Left ventricle myocardium superior (tissue), 1 donor: ENCODE measurements at places on chromosomes 7 and 10. TPM values are rescaled to one million over a fixed set of nuclear protein-coding genes. Genes with fewer than 3 reads are reported as not detected.
A peak's percentile ranks its signal among the peaks of the same experiment; 100 is the strongest.

DNA sequence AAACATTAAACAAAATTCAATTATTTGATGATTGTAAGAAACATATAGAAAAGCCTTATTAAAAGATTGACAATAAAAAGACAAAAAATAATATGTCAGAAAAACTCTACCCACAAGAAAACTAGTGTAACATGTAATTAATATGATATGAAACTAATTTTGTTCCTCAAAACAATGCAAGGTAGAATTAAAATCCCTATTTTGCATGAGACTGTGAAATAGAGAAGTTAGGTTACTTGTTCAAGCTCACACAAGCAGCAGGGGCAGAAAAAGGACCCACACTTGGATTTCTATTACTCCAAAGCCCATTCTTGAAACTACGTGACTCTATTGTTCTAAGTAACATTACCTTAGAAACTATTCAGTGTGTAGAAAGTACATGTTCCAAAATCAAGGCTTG is 96.4 kb downstream of the KCNMA1 start:
- no peak for DNase-seq

DNA sequence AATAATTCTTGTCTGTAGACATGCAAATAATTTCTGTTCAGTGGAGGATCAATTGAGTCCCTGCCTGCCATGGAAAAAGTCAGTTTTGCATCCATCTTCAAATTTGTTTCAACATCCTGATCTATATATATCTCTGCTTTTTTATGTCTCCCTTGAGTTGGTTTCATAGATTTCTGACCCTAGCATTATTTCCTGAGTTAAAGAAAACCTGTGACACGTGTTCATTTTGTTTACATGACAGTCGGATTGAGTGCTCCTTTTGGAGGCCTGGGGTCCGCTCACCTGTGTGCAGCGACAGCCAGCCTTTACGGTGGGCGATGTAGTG is 674 bp downstream of the MRPS24 start:
- DNase-seq, result no peak

DNA sequence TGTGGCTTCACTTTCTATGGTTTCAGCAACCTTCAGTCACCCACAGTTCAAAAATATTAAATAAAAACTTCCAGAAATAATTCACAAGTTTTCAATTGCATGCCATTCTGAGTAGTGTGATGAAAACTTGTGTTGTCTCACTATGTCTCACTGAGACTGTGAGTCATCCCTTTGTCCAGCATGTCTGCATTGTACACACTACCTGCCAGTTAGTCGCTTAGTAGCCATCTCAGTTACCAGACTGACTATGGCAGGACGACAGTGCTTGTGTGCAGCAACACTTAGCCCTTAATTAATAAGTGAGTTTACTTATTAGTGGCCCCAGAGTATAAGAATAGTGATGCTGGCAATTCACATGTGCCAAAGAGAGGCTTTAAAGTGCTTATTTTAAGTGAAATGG is 22.5 kb downstream of the CCDC186 start:
- no peak for DNase-seq

DNA sequence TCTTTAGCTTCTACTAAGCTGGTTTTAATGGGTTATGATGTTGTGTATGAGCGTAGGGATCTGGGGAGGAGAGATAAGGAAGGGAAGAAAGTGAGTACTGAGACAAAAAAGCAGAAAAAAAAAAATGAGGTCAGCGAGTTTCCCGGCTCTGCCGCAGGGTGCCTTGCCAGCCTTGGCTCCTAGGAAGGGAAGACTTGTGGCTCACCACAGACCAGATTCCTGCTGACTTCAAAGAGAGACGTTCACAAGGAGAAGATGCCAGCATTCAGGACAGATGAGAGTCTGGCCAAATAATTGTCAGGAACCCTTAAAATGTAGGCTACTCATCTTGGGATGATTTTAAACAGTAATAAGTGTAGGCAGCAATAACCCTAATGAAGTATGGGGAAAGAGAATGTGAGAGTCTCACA is 11.4 kb upstream of the FAS start:
- DNase-seq, result peak; percentile 56

DNA sequence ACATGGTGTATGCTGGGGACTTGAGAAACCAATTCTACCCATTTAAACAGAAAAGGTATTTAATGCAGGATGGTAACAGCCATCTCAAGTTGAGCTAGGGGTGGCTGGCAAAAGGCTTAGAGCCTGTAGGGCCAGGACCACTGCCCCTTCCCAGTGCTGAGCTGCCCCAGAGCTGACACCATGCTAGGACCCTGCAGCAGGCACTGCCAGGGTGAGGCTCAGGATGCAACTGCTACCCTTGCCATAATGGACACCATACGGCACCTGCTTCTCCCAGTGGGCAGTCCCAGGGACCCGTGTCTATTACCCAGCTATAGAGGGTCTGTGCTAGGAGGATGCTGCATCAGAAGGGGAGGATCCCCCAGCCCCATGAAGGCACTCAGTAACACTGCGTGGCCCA is 160.7 kb upstream of the ADCY1 start:
- DNase-seq, result no peak

- no peak for DNase-seq
Measured at GRCh38 chr10:128191847-128192246, 65.6 kb upstream of the MKI67 start.

- DNase-seq, result no peak
Measured at GRCh38 chr10:128061306-128062300, 64.6 kb downstream of the MKI67 start.

- DNase-seq, result peak; percentile 83
Measured at GRCh38 chr10:96642973-96643372, 56.2 kb upstream of the TM9SF3 start.

DNA sequence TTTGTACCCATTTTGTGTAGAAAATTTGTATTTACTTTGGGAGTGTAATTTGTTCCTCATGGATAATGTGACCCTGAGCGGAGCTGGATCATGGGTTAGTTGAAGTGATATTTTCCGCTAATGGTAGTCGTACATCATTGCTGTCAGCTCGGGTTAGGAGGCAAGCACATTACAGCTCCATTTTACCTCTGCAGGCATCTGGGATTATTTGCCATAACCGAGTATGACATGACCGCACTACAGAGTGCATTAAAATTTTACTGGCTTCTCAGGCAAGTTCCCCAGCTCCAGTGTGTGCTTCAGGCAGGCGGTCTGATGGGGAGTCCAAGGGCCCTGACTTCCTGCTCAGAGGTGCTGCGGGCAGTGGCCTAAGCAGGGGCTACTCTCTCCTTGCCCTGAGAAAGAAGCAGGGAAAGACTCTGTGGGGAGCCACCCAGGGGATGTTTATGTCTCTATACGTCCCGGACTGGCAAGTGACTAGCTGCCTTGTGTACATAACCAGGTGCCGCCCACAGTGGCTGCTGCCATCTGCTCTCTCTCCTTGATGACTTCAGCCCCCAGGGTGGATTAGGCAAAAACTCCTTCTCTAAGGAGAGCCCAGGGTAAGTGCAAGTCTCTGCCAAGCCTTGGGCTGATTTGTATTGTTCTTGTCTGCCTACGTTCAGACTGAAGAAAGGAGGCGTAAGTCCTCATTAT is 685.3 kb upstream of the GALNT17 start:
- DNase-seq, result no peak

DNA sequence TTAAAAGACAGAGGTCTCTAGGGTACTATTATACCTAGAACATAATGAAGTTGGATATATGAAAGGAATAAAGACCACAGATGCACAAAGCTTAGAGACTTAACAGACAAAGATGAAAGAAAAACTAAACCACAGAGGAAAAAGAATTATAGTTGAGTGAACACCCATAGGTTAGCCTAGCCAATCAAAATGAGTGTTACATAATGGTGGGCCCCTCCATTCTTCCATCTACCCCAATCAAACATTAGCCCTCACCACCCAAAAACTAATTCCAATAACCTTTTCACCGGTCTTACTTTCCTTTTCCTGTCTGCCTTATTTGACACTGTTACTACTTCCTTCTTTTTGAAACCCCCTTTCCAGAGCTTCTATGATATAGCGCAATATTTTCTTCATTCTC is 130.1 kb downstream of the ELMO1 start:
- DNase-seq, result no peak

DNA sequence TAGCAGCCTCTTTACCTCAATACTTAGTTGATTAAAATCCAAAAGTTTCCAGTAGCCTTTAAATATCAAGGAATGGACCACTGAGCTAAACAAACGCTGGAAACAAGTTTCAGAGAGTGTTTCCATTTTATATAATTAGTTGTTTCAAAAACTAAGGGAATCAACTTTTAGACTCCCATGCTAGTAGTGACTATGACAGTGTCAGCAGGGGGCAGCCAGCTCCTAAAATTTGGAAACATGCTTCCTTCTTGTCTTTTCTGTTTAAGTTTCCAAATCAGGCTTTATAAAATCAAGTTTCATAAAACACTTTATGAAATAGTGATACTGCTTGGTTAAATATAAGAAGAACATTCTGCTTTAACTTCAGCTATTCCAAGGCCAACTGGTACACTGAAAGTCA is 138.2 kb upstream of the TMEM229A start:
- peak; percentile 33 for DNase-seq

DNA sequence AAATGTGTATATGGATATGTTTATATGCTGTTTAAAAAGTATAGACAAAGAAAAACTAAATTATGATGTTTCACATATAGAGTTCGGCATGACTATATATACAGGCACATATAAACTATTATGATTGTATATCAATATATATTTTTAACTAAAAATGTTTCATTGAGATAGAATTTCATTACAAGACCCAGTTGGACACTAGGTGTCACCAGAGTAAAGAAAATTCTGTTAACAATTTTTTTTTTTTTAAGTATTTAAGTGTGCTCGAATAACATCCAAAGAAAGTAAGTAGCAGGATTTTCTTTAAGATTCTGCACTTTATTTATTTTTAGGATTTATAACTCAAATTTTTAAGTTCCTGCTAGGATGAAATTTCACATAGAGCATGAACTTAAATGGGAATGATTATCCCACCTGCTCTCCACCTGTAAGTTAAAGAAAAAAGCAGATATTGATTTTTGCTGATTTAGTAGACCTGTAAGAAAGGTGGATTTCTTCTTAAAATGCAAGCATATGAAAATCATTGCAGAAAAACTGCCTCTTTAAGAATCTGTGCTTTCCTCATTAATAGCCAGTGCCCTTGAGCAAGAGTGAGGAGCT is 961.5 kb downstream of the PCDH15 start:
- DNase-seq, result no peak

- peak; percentile 54 for DNase-seq
Measured at GRCh38 chr7:74454021-74454924, 567 bp downstream of the GTF2IRD1 start.

GRCh38 chr10:10814069-10814468 is 203.6 kb upstream of the CELF2 start:
- no peak for DNase-seq

DNA sequence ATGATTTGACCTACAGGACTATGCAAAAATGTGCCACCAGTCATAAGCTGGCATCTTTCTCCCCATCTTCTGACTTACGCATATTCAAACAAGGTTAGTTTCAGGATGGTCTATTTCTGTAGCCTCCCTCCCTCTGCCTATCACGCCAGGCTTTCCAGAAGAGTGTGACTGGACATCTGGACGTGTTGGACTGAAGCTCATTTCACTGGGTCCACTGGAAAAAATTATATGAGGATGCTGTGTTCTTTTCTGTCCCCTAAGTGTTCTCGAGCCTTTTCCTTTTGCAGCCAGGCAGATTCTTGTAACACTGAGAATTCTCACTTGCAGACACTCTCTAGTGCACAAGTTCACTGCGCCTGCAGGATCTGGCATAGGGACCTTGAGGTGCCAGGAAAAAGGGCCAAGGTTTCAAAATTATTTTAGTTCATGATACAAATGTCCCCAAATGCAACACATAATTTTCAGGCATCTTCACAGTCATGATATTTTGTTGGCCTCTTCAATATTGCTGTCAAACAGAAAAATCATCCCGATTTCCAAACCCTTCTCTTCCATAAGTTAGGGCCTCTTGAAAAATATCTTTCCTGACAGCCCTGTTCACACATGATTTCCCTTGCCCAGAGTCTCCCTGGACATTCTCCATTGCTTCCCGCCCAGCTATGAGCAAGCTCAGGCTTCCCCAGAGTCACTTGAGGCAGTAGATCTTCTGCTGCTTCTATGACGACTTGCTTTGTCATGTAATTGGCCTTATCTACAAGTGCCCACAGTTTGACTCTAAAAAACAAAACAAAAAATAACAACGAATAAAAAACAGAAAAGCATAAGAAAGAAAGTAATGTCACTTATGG is 170.4 kb downstream of the BMPER start:
- no peak for DNase-seq

GRCh38 chr10:130888493-130888892 is 423.0 kb downstream of the TCERG1L start:
- DNase-seq, result no peak

- no peak for DNase-seq
Measured at GRCh38 chr7:88357294-88357693, 50.6 kb upstream of the STEAP4 start.

DNA sequence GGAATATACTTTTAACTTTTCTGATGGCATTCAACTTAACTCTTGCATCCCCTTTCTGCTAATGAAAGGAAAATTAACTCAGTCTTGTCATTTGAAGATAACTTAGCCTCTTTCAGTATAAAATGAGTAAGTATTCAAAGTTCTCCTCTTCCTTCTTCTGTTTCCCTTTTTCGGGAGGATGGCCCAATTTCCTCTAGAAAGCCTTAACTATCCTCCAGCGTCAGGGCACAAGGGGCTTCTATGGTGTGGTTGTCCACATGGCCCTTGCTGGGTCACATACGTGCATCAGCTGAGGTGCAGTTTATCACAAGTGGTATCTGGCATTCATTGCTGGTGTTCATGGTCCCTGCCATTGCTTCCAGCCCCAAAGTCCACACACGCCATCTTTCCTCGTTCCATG is 17.8 kb upstream of the GSAP start:
- no peak for DNase-seq

DNA sequence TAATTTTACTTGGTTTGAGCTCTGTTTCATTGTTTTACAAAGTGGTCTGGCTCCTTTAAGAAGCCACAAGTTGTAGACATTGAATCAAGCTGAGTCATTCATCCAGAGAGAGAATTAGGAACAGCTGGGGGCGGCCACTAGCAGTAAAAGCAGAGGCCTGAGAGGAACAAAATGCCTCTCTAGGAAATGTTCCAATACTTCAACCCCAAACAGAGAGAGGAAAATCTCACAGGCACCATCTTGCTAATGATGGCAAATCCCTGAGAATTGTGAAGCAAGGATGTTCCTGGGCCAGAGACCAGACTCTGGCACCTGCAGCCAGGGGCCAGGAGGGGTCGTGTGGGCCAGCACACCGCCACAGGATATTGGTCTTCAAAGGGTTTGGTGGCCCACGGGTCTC is 26.5 kb upstream of the TRIL start:
- peak; percentile 70 for DNase-seq

DNA sequence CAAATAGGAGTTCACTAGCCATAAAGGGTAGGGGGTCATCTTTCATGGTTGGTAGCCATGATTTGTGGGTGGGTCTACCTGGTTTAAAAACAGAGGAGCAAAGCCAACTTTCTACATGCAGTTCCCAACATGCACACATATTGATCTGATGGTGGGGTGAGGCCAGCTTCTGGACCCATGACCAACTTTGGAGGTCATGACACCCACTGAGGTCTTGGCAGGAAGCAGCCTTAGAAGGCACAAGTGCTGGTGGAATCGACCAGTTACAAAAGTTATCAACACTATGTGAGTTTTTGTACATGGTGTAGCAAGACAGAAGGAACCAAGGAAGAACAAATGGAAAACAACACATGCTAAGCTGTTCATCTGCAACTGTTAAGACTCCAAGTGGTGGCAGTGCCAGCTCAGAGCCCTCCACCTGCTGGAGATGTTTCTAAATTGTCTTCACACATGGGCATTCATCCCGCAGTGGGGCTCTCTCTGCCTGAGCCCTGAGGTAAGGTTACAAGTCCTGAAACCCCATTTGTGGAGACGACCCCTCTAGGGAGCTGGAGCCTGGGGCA is 101.1 kb upstream of the TCF7L2 start:
- DNase-seq, result no peak

GPNMB gene
- total RNA-seq, result 339 TPM

EBLN1 gene
- not detected for total RNA-seq

SLC39A12 gene
- not detected for total RNA-seq

NOC3L gene
- total RNA-seq, result 11.0 TPM

CFAP70 gene
- total RNA-seq, result 1.7 TPM
